Left lung (tissue), 14 donors: ENCODE measurements at places on chromosomes 11 and 22.
A peak's percentile ranks its signal among the peaks of the same experiment; 100 is the strongest.

GRCh38 chr11:11697796-11698195 lies 76.0 kb upstream of the GALNT18 start:
- DNase-seq, result no peak
- H3K4me3 ChIP-seq, result no peak overlapping the region
- H3K36me3 ChIP-seq, result no peaks in the 10 kb centered on the region
- no peaks in the 10 kb centered on the region for H3K27me3 ChIP-seq

DNA sequence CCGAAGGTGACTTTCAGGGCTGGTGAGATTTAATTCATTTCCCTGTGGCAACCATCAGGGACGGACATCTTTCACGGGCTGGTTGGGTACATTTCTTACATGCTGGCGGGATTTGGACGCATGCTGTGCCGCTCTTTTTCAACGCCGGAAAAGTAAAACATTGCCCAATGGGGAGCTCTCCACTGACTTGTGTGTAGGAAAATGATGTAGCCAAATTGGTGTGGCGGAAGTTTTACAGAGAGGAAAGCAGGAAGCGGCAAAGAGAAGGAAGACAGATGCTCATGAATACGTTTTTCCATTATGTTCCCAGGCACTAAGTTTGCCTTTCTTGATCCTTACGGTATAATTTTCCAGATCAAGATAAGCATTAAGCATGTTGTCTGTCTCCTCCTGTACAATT lies 375.8 kb downstream of the NTM start:
- H3K27ac ChIP-seq, result no peak overlapping the region
- H3K27me3 ChIP-seq, result no peaks in the 10 kb centered on the region
- no peaks in the 10 kb centered on the region for H3K36me3 ChIP-seq
- H3K4me3 ChIP-seq, result no peak overlapping the region
- H3K4me1 ChIP-seq, result no peaks in the 10 kb centered on the region
- DNase-seq, result no peak

GRCh38 chr11:111069066-111069465 lies 176.5 kb upstream of the POU2AF2 start:
- H3K36me3 ChIP-seq, result no peaks in the 10 kb centered on the region
- H3K27me3 ChIP-seq, result no peaks in the 10 kb centered on the region
- H3K4me3 ChIP-seq, result no peak overlapping the region
- H3K27ac ChIP-seq, result no peak overlapping the region
- no peak for DNase-seq

DNA sequence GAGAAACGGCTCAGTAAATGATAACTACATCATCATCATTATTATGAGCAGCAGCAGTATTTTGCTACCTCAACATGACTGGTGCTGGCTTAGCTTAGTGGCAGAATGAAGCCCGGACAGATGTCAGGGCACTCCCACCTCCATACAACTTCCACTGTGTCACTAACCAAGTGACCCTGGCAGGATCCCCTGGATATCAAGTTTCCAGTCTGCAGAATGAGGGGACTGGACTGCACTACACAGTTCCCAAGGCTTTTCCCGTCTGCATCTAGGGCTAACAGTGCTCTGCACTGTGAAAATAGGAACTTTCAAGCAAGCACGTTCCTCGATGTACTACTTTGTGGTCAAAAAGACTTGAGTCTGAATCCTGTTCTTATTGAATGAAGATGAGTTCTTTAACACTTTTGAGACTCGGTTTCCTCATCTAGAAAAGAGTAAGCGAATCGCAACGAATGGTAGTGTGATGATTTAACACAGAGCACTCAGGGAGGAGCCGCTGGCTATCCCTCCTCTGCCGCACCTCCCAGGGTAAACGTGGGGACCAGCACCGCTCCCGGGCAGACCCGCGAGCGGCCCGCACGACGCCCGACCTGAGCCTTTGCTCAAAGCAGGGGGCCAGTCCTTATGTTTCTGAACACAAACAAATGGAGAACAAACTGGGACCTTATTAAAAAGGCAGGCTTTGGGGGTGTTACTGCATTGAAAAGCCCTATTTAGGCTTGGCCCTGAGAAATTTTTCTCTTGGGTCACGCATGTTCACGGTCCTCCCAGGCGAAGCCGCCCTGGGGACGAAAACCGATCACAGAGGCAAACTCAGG lies 910 bp downstream of the CLTCL1 start:
- DNase-seq, result no peak
- peaks cover 10% of the 10 kb centered on the region for H3K27me3 ChIP-seq
- H3K4me1 ChIP-seq, result peaks cover 37% of the 10 kb centered on the region
- no peaks in the 10 kb centered on the region for H3K36me3 ChIP-seq

DNA sequence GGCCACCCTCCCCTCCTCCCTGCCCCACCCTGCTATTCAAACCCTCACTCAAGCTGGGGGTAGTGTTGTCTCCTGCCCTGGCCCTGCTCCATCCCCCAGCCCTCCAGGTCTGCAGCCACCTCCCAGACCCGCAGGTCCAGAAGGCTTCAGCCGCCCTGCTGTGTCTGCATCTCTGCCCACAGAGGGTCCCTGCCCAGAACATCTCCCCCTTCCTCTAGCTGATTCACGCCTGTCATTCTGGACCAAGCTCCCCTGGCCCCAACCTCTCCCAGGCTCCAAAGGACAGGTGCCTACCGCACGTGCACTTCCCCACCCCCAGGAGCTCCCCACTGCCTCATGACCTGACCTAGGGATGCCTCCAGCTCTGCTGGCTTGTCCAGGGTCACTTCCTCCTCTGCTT lies 16.0 kb upstream of the SHISAL1 start:
- no peak overlapping the region for H3K4me3 ChIP-seq
- H3K27me3 ChIP-seq, result peaks cover 92% of the 10 kb centered on the region
- H3K36me3 ChIP-seq, result no peaks in the 10 kb centered on the region
- no peak overlapping the region for H3K27ac ChIP-seq
- no peak for DNase-seq
- peaks cover 24% of the 10 kb centered on the region for H3K4me1 ChIP-seq

DNA sequence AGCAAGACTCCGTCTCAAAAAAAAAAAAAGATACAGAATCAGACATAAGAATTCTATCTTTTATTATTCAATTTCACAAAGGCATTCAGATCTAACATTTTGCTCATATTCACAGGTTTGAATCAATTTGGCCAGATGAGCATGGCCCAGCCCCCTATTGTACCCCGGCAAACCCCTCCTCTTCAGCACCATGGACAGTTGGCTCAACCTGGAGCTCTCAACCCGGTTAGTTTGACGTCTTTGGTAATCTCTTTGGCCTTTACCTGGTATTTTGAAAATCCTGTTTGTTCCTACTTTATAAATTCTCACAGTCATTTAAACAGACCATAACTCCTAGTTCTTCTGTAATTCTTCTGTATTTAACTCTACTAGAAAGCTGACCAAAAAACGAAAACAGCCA lies 55.3 kb downstream of the EP300 start:
- no peak overlapping the region for H3K27ac ChIP-seq
- H3K36me3 ChIP-seq, result peaks cover 100% of the 10 kb centered on the region
- H3K4me3 ChIP-seq, result no peak overlapping the region

DNA sequence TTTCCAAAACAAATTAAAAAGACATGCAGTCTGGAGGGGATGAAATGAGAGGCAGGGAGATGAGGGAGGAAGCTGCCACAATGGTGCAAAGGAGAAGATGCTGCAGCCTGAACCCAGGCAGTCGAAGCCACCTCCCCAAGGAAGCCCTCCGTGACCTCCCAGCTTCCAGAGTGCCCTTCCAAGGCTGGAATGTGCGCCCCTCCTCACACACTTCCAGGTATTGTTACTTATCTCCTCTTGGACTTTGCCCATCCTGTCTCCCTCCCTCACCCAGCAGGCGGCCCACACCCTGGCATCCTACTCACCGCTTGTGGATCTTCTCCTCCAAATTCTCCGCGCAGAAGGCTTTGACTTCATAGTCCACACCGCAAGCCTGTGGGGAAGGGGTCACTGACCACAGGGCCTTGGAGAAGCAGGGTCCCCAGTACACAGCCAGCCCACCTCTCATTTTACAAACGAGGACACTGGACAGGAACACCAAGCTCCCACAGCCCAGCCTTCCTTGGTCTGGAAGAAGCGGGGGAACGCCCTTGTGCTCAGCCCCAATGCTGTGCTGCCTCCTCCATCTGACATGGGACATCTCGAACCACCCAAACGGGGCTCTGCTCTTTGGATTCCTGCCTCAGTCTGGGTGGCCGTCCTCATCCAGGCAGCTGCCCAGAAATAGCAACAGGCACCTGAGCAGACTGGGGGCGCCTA lies 40.3 kb downstream of the TPBGL start:
- H3K4me3 ChIP-seq, result no peak overlapping the region
- H3K4me1 ChIP-seq, result no peaks in the 10 kb centered on the region
- no peaks in the 10 kb centered on the region for H3K27me3 ChIP-seq
- no peak overlapping the region for H3K27ac ChIP-seq
- no peak for DNase-seq
- H3K36me3 ChIP-seq, result peaks cover 100% of the 10 kb centered on the region

GRCh38 chr11:124920870-124921609 lies 2.0 kb downstream of the HEPN1 start:
- peak overlapping the region; percentile 39 for H3K4me3 ChIP-seq
- DNase-seq, result peak; percentile 72
- peaks cover 24% of the 10 kb centered on the region for H3K27me3 ChIP-seq
- peaks cover 11% of the 10 kb centered on the region for H3K4me1 ChIP-seq
- peak overlapping the region; percentile 78 for H3K27ac ChIP-seq

DNA sequence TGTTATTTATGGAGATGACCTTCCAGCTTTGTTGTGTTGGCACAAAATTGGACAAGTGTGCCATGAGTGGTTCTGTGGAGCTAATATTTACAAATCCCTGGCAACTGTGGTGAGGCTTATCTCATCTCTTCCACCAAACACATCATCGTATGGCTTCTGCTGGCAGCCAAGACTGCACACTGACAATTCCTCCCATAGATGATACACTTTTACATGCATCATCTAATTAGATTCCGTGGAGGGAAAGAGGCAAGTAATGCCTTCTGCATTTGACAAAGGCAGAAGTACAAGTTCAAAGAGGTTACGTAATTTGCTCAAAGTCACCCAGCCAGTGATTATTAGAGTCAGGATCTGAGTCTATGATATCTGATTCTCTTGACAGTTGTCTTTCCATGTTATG lies 62.7 kb upstream of the KIRREL3 start:
- no peaks in the 10 kb centered on the region for H3K36me3 ChIP-seq
- no peaks in the 10 kb centered on the region for H3K4me1 ChIP-seq
- no peak overlapping the region for H3K4me3 ChIP-seq
- H3K27ac ChIP-seq, result no peak overlapping the region

GRCh38 chr22:39494471-39495120 lies 7.5 kb upstream of the MIEF1 start:
- no peak overlapping the region for H3K4me3 ChIP-seq
- no peak for DNase-seq
- H3K27me3 ChIP-seq, result no peaks in the 10 kb centered on the region
- no peak overlapping the region for H3K27ac ChIP-seq
- H3K4me1 ChIP-seq, result no peaks in the 10 kb centered on the region

DNA sequence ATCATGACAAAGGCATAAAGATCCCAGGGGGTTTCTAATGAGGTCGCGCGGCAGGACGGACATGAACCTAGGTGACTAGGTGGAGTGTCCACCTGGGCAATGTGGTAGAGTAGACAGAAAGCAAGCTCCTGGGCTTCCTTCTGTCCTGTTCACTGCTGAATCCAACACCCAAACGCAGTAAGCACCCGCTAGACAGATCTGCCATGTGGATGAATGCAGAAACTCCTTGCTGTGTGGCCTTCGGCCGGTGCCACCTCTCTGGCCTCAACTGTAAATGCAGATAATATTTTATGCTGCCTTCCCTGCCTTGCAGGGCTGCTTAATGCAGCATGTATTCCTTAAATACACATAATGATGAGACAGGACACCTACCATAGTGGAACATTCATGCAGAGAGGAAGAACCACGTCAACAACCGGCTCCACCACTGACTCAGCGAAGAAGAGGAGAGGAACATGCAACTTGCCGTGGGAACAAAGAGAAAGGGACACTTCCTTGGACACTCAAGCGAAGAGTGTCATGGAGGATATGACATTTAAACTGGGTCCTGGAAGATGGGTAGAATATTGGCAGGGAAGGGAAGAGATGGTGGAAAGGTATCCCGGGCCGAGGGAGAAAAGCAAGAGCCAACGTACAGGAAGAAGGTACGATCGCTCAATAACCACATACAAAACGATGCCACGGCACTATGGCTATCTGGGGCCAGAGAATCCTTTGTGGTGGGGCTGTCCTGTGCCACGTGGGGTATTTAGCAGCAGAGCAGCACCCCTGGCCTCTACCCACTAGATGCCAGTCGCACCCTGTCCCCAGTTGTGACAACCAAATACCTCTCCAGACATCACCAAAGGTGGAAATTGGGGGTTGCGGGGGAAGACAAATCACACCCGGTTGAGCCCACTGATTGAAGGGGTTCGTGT lies 30.8 kb downstream of the MYH9 start:
- peak overlapping the region; percentile 70 for H3K27ac ChIP-seq
- DNase-seq, result no peak
- peaks cover 97% of the 10 kb centered on the region for H3K4me1 ChIP-seq
- H3K36me3 ChIP-seq, result no peaks in the 10 kb centered on the region
- H3K27me3 ChIP-seq, result no peaks in the 10 kb centered on the region

- H3K27me3 ChIP-seq, result no peaks in the 10 kb centered on the region
- DNase-seq, result no peak
- H3K4me3 ChIP-seq, result no peak overlapping the region
- no peaks in the 10 kb centered on the region for H3K36me3 ChIP-seq
- H3K4me1 ChIP-seq, result no peaks in the 10 kb centered on the region
These were observed 1466.4 kb downstream of the FAM181B start for GRCh38 chr11:81267246-81267645.

- H3K27ac ChIP-seq, result no peak overlapping the region
- DNase-seq, result no peak
- peaks cover 86% of the 10 kb centered on the region for H3K36me3 ChIP-seq
- H3K27me3 ChIP-seq, result no peaks in the 10 kb centered on the region
- H3K4me1 ChIP-seq, result peaks cover 6% of the 10 kb centered on the region
These were observed 16.1 kb downstream of the ARHGAP1 start for GRCh38 chr11:46684367-46684766.

GRCh38 chr11:98561877-98562395 lies 458.8 kb upstream of the CNTN5 start:
- no peaks in the 10 kb centered on the region for H3K36me3 ChIP-seq
- no peak for DNase-seq
- no peaks in the 10 kb centered on the region for H3K27me3 ChIP-seq

DNA sequence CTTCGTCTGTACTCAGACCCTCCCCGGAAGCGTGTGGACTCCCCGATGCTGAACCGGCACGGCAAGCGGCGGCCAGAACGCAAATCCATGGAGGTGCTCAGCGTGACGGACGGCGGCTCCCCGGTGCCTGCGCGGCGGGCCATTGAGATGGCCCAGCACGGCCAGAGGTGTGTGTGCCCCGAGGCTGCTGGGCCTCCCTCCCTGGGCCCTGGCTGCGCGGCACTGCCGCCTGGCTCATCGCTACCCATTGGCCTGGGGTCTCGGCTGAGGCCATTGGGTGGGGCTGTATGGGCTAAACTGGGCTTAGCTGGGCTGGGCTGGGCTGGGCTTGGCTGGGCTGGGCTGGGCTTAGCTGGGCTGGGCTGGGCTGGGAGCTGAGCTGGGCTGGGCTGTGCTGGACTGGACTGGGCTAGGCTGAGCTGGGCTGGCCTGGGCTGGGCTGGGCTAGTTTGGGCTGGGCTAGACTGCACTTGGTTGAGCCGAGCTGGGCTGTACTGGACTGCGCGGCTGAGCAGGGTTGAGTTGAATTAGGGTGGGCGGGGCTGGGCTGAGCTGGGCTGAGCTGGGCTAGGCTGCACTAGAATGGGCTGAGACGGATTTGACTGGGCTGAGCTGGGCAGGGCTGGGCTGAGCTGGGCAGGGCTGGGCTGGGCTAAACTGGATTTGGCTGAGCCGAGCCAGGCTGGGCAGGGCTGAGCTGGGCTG lies 40.7 kb downstream of the MOB2 start:
- H3K27ac ChIP-seq, result no peak overlapping the region
- no peak overlapping the region for H3K4me3 ChIP-seq
- DNase-seq, result no peak
- no peaks in the 10 kb centered on the region for H3K4me1 ChIP-seq
